ENCODE measurements at places on chromosomes 4 and X.

DNA sequence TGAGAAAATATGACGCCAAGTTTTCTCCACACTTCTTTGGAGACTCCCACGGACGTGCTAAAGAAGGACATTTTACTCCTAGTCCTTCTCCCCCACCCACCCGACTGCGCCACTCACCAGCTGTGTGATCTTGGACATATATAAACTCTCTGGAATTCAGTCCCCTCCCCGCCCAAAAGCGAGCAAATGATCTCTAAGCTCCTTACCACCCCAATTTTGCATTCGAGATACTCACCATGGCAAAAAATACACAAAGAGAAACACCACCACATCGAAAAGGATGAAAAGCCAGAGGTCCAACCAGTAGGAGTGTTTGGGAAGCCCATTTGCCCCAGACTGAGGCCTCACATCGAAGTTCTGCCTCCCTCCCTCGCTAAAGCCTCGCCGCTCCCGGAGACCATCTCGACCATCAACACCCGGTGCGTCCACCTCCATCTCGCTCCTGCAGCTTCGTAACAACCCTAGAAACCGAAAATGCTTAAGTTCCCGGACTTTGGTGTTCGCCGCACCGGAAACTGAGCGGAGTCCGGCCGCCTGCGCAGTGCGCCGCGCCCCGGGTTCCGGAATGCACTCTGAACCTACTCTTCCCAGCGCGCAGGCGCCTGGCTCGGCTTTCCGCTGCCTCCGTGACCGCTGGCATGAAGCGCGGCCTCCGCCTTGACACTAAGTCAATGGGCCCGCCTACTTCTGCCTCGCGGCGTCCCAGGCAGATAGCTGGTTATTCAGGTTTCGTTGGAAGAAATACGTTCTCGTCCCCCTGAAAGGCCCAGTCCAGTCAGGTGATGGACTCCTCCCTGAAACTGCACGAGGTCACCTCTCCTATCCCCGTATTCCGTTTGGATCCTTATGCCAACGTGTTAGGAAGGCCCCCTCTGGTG, 21.6 kb downstream of the FABP2 start:
- DNase-seq: peak; percentile 94

GRCh38 chr4:44801384-44801783, 75.0 kb upstream of the GNPDA2 start:
- DNase-seq: no peak

DNA sequence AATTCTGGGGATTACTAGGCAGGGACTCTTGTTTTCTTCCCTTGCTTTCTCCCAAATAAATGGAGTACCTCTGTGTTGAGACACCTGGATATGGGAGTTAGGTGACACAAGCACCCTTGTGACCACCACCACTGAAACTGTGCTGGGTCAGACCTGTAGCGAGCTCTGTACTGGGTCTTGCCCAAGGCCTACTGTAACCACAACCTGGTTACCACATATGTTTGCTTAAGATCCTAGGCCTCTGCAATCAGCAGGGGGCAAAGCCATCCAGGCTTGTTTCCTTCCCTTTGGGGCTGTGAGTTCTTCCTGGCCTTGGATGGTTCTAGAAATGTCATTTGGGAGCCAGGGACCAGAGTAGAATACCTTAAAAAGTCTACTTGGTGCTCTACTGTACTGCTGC, 49.4 kb downstream of the LPAR4 start:
- no peak for DNase-seq

DNA sequence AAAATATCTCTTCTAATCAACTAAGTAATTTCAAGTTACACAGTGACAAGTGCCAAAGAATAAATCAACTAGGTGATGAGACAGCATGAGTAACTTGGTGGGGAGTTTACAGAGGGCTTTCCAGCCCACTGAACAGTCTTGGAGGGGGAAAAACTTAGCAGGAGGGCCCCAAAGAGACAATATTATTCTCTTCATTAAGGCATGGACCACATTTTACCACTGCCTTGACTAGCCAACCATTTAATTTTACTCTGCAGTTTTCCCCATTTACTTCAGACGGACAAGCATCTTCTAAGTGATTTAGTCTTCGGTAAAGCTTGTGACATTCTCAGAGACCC, 25.3 kb upstream of the GATB start:
- DNase-seq: no peak

GRCh38 chrX:133546441-133546840, 131.2 kb upstream of the GPC4 start:
- DNase-seq: no peak

DNA sequence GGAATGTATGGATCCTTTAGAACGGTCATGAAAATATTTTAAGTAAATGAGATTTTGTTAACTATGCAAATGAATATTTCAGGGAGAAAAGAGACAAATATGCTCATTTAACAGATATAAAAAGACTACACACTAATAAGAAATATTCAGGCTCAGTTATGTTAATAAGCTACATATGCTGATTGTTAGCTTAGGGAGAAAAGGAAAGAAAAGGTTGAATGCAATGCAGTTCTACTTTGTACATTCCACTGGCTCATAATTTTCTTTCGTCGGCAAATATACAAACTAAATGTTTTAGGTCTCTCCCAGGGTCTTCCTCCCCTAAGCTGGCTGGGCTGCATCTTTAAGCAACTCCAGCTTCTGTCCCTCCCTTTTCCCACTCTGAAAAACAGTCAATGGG, 2.7 kb upstream of the RTL3 start:
- DNase-seq: no peak

Measured in EH (cell line).